Glutamatergic neuron (in vitro differentiated cells): ENCODE measurements at places on chromosomes 16 and 17.

DNA sequence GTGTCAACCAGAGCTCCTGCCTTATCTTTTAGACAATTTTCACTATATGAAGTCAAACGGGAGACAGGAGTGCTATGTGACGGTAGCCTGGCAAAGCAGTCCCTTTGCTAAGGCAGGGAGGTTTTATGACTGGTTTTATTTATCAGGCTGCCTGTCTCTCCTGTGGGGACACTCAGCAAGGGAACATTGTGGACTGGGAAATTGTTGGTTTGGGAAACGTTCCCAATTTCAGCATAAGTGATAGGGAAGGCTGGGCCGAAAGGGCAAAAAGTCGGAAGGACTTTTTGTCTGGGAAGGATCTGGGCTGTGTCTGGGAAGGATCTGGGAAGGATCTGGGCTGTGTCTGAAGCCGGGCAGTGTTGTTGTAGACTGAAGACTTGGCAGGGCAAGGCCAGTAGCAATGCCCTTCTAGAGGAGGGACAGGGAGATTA lies 211.2 kb downstream of the PARN start:
- no peak for DNase-seq

- no peak for DNase-seq
Observed at GRCh38 chr17:76597156-76598003, 11.7 kb upstream of the ST6GALNAC2 start.

- no peak for DNase-seq
Observed at GRCh38 chr17:751269-752001, 629 bp downstream of the GEMIN4 start.

DNA sequence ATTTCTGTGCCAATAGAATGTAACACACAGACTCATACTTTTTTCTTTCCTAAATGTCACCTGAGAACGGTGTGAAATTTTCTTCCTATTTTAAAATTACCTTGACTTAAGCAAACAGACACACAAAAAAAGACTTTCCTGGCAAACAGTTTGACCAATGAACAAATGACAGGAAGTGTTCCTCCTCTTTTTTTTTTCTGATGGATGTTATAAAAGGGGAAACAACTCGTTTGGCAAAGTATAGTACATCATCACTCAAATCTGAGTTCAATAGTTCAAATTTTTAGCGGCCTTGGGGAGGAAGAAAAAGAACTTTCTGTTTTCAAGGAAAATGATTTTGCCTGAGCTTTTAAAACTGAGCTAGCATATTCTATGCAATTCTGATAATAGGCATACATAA lies 19.8 kb downstream of the HS3ST3A1 start:
- DNase-seq = no peak

DNA sequence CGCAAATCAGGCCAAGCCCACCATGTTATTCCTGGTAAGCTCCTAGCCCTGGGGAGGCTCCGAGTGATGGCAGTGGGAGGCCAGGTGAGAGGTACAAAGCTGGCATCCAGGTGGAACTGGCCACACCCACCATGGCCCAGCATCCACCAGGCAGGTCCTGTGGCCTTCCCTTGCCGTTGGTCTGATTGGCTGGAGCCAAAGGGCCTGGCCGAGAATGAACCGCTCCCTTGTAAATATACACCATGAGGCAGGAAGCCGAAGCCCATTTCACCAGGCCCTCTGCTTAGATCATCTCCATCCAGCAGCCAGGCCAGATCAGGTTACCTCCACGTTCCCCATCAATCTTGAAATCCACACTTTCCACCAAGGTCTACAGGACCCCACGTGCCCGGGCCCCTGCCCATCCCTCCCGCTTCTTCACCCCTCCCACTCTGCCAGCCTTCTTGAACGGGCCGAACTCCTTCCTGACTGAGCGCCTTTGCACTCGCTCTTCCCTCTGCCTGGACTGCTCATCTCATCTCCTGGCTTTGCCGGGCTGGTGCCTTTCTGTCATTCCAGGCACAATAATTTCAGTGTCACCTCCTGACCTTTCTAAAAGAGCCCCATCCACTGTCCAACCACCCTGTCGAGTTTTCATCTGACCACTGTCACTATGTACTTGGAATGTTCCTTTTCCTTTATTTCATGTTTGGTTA lies 5.8 kb downstream of the SOCS1 start:
- DNase-seq = no peak

DNA sequence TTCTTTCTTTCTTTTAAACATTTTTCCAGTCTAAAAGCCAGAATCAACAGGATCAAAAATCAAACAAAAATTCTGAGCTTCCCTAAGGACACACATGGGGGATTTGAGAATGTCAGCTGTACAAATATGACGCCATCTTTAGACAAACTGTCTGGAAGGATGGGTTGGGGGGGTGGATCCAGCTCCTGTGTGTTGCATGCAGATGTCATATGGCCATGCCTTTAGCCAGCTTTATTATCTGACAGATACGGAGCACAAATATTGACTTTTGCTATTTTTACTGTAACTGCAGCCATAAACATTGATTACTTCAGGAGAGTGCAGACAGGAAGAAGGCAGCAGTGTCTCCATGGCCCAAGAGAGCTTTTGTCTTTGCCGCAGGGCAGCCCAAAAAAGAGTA lies 279.4 kb upstream of the ELAC2 start:
- peak; percentile 19 for DNase-seq

DNA sequence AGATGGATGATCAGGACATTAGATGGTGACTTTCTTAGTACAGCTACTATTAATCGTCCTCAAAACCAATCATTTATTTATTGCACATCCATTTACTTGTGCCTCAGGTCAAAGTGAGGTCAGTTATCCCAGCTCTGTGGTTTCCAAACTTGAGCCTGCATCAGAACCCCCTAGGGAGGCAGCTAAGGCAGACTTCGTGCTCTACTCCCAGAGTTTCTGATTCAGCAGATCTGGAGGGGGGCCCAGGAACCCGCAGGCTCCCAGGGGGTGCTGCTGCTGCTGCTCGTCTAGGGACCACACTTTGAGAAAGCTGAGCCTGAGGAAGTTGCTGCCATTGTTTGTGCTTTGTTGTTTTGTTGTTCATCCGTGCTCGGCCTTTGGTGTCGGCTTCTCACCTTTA lies 44.0 kb upstream of the CLEC18B start:
- DNase-seq = no peak
